ENCODE measurements at places on chromosomes 2 and 18.

GRCh38 chr2:99784946-99785345, 295.1 kb upstream of the REV1 start:
- no peak for DNase-seq

DNA sequence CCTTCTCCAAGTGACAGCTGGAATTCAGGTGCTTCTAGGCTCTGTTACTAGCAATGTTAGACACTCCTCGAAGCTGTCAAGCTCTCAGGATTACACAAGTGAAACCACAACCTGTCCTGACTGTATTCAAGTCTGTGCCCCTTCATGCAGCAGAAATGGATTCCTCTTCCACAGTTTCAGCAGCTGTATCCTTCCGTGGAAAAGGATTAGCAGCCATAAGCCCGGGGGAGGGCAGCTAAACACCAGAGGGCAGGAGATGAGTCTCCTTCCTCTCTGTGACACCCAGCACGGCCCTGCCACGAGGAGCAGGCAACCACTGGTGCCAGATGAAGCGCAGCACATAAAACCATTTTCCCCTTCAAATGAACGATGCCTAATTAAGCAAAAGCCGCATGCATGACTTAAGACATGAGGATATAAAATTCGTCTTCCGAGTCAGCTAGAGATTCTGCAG, 1.2 kb downstream of the ST3GAL5 start:
- peak; percentile 30 for DNase-seq

DNA sequence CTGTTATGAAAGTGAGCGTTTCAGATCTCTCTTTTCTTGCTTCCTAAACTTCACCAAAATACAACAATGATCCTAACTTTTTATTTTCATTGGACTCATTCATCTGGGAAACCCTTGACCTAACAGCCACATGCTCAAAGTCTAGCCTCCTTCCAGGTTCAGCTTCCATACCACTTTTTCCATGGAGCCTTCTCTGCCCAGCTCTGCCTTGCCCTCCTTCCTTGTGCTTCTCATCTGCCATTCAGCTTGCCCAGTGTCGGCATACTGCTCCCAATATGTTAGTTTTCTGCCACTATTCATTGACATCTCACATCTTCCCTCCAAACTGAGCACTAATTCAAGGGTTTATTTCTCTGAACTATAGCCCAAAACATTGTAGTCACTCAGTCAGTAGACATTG, 214.7 kb downstream of the RAD51AP2 start:
- DNase-seq: no peak

GRCh38 chr2:48508461-48509124, 21.4 kb upstream of the STON1 start:
- no peak for DNase-seq

- DNase-seq: no peak
Observed at GRCh38 chr2:164061129-164061746, 325.4 kb upstream of the FIGN start.

- DNase-seq: no peak
Observed at GRCh38 chr2:132668987-132669907, 758 bp downstream of the LYPD1 start.

GRCh38 chr18:5469340-5469739, 74.5 kb downstream of the EPB41L3 start:
- no peak for DNase-seq

- DNase-seq: no peak
Observed at GRCh38 chr2:222734703-222735014, 63.2 kb downstream of the MOGAT1 start.

- DNase-seq: peak; percentile 14
Observed at GRCh38 chr2:32949260-32949659, 2.5 kb downstream of the LTBP1 start.

DNA sequence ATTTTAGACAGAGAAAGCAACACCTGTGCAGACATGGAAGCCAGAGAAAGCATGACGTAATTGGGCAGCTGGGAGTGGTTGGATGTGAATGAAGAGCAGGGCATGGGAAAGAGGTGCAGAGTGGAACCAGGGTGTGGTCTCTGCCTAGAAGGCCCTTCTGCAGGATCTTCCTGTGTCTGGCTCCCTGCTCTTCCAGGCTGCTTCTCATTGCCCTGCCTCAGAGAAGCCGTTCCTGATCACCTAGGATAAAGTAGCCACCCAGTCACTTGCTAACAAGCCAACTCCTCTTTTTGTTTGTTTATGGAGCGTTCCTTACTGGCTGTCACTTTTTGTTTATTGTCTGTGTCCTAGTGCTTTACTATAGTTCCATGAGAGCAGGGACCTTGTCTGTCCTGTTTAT, 28.5 kb downstream of the GALNT1 start:
- DNase-seq: no peak

DNA sequence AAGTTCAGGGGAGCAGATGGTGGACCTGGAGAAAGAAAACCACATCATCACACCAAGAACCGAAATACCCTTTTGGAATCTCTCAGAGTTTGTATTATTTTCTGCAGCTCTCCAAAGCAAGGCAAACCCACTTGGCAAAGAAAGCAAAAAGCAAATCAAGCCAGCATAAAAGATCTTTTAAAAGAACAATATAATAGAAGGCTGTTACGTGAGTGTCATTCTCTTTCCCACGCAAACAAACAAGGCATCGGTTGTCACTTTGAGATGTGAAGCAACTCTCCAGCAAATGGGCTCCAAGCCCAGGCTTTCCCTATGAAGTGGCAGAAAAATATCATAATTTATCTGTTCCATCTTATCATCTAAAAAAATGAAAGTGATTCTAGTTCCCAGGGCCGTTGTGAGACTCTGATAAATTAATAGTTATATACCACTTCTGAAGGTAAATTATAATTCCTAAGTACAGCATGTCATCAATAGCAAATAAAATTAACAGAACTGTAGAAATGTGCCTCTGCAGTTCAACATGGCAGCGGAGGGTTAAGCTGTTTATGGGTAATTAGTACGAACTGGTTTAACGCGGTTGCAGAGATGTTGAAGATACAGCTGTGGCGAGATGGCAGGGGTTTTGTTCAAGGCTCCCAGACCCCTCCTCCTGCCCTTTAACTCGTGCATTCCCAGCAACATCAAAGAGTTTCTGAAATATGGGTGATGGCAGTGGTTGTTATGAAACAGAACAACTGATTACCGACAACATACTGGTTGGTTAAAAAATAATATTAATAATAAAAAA, 89.2 kb downstream of the EPHA4 start:
- DNase-seq: no peak

DNA sequence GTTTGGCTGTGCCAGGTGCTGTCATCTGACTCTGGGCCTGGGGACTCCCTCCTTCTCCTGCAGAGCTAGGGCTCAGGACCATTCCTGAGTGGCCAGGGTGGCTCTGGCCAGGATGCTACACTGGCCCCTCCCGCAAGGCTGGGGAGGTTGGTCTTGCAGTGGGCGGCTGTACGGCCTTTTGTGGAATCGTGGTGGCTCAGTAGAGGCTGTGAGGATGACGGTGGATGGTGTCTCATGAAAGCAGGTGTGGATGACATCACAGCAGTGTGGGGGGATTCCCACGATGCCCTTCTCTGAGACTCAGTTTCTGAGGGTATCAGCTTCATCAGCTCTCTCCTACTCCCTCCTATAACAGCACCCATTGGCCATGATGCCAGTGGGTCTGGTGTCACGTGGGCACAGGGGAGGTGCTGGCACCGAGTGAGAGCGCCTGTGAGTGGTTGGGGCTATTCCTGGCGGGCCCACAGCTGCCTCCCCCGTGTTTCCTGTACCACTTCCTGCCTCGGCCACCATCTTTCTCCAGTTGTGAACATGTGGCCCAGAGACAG, 144.2 kb upstream of the HDAC4 start:
- DNase-seq: no peak

DNA sequence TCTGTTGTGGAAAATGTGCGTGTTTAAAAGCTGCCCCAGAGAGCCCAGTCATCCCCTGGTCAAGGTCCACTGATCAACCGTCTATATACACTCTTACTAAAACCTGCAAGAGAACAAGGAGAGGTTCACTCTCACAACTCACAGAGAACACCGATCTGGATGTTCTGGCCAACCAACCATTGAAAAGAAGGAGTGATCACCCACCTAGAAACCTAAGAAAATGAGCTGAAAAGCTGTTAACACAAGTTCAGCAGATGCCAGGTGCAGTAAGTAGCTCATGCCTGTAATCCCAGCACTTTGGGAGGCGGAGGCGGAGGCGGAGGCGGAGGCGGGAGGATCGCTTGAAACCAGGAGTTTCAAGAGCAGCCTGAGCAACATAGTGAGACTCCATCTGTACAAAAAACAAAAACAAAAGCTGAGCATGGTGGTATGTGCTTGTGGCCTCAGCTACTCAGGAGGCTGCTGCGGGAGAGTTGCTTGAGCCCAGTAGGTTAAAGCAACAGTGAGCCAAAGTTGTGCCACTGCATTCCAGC, 14.5 kb downstream of the ATG16L1 start:
- DNase-seq: no peak

DNA sequence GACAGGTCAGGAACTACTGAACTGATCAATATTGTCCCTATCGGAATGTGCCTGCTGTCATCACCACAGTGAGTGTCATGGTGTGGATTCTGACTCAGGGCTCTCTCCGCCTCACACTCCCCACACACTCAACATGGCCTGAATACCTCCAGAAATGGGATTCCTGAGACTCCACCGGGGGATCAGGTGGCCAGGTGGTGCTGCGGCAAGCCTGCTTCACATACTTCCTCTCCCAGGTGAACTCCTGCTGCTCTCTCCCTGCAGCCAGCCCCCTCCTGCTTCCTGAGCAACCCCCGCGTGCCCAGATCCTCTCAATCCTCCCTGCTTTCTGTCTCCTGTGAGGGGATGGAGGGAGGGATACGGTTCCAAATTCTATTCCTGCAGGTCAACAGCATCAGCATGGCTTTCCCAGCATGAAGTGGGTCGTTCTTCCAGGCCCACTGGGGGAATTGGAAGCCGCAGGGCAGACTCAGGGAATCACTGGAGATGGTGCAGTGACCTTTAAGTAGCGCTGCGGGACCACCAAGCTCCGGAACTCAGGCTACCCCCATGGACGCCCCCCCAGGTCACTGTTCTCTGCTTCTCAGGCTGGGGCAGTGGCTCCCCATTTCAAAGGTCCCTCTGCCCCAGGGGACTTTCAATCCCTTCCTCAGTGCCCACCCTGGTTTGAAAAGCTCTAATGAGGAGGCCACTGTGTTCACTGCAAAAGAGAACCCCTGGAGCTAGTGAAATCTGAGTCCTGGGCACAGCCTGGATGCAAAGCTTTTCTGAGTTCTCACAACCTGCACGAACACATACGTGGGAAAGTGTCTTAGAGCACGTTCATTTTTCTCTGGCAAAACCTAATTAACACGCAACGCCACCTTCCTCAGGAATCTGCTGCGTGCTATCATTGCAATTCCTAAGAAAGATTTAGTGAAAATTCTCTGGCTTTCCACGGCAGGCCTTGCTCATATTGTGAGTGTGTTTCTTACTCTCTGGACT, 168.4 kb downstream of the ZFP36L2 start:
- DNase-seq: no peak

GRCh38 chr2:157691131-157691530, 62.5 kb upstream of the ACVR1C start:
- DNase-seq: no peak

- no peak for DNase-seq
Observed at GRCh38 chr18:54466248-54467005, 108.7 kb downstream of the C18orf54 start.

DNA sequence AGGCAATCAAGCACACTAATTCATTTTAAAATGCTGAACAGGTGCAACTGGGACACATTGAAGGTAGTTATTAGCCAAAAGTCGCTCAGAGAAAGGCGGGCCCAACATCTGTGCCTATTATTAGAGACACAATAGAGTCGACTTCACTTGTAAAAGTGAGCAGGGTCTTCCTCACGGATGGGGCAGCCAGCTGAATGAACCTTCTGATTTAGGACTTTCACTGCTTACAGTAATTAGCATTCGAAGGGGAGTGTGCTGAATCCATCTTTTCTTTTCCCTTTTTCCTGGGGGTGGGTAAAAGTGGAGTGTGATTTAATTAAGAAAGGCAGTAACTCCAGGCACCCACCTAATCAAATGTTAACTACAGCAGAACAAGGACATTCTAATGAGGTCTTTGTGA, 677.7 kb downstream of the DCDC2C start:
- DNase-seq: no peak

GRCh38 chr2:17317439-17317976, 200.7 kb downstream of the RAD51AP2 start:
- DNase-seq: no peak

DNA sequence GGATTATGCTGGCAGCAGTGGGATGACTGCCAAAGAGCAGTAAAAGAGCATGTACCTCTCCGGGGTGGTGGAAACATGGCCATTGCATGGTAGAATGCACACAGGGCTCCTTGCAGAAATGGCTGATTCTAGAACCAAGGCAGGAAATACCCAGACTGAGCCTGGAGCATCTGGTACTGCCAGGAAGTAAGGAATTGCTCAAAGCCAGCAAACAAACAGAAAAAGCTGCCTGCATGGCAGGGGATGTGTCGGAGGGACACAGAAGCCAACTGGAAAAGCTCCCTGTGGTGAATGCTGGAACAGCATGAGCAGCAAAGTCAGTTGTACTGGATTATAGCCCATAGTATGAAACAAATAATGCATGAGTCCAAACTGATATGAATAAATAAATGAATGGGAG, 78.0 kb upstream of the NFATC1 start:
- DNase-seq: no peak

DNA sequence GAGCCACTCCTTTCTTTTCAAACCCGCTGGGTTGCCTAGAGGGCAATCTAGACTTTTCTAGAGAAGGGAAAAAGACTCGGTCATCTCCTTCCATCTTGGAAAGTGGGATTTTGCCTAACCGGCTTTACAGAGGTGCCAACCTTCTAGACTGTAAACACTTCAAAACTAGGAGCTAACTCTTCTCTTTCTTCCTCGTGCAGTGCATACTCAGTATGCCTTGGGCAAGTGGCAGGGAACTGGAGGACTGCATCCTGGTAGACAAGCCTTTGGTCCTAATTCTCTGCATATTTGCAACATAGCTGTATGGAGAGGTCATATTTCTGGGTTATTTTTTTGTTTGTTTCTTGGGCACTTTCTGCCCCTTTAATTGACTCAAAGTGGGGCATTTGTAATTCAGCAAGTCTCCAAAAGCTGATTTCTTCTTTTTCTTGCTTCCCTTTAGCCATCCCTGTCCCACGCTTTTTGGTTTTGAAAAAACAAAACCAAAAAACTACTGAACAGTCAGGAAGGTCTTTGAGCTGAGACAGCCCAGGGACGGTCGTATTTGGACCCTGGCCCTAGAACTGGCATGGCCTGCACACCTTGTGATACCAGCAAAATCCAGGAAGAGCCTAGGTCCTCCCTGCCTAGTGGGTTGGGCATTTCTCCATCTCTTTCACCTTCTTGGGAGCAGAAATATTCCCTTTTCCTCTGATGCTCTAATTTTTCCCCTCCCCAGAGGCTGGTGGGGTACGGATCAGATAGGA, 5.8 kb upstream of the GATA6 start:
- no peak for DNase-seq

- no peak for DNase-seq
Observed at GRCh38 chr2:203175371-203175770, 63.4 kb upstream of the CYP20A1 start.

DNA sequence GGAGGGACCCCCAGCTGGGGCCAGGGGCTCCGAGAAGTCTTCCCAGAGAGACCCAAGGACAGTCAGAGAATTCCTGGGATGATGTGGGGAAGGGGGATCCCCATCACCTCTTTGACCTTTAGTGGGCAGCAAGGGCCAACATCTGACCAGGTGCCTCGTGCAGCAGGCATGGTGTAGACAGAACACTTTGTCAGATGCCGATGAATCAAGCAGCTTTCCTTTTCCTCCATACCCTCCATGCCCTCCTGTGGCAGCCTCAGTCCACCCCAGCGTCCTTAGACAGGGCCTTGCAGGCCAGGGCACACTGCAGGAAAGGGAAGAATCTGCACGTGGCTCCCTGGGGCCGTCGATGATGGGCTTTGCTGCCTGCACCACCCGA, 26.3 kb downstream of the GPR55 start:
- no peak for DNase-seq

- no peak for DNase-seq
Observed at GRCh38 chr2:64029116-64029665, 10.0 kb upstream of the VPS54 start.

Data from DMS 273 treated with DMSO at 0.1 percent for 48 hours (cell line).